ENCODE measurements at places on chromosomes 3 and 15. TPM values are rescaled to one million over a fixed set of nuclear protein-coding genes. Genes with fewer than 3 reads are reported as not detected.

The FOXB1 gene
- total RNA-seq = 0.68 TPM

The TOMM70 gene
- 61.5 TPM for total RNA-seq

The DUOX1 gene
- 0.02 TPM for total RNA-seq

DNA sequence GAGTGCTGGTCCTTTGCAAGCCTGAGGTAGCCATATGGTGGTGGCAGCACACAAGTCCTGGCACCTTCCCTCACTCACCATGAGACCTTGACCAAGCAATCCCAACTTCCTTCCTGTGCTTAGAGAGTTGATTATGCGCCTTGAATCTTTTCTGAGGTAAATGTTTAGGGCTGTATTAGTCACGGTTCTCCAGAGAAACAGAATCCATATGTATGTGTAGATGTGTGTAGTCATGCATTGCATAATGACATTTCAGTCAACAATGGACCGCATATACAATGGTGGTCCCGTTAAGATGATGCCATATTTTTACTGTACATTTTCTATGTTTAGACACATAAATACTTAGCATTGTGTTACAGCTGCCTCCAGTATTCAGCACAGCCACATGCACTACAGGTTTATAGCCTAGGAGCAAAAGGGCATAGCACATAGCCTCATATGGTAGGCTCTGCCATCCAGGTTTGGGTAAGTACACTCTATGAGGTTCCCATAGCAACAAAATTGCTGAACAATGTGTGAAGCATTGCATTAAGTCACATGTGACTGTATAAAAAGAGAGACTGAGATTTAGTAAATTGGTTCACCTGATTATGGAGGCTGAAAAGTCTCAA, 20.2 kb upstream of the NUP210 start:
- H3K4me3 ChIP-seq = no peak overlapping the region
- peaks cover 17% of the 10 kb centered on the region for H3K27me3 ChIP-seq
- H3K36me3 ChIP-seq = no peaks in the 10 kb centered on the region
- H3K27ac ChIP-seq = no peak overlapping the region
- H3K4me1 ChIP-seq = peaks cover 3% of the 10 kb centered on the region

DNA sequence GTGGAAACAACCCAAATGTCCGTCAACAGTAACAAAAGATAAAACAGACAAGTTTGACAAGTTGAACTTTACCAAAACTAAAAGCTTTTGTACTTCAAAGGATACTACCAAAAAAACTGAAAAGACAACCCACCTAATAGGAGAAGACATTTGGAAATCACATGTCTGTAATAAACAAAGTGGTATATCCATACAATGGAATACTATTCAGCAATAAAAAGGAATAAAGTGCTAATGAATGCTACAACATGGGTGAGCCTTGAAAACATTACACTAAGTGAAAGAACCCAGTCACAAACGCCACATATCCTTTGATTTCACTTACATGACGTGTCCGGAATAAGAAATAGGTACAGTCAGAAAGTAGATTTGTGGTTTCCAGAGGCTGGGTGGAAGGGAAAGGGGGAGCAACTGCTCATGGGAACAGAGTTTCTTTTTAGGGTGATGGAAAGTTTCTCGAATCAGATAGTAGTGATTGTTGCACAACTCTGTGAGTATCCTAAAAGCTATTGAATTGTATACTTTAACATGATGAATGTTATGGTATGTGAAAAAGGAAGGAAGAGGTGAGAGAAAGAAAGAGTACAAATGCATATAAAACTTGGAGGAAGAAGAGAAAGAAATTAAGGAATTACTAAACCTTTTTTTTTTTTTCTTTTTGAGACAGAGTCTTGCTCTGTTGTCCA, 72.7 kb upstream of the ABHD2 start:
- peaks cover 19% of the 10 kb centered on the region for H3K4me1 ChIP-seq
- H3K27me3 ChIP-seq = peaks cover 31% of the 10 kb centered on the region
- H3K27ac ChIP-seq = peak overlapping the region; percentile 18
- no peak for DNase-seq

DNA sequence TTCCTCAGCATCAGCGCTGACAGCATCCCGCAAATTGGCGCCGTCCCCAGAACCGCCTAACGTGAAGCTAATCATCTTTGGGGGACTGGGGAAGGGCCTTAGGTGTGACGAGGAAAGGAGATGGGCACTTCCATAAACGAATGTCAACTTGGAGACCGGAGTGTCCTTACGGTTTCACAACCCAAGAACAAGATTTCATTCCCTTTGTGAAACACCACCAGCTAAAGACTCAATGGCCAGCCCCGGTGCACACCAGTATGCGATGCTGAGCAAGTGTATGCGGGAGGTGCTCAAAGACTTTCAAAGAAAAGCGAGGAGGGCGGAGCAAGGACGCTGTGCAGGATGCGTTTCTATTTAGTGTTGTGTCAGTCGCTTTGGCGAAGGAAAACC, 759 bp upstream of the TTBK2 start:
- H3K36me3 ChIP-seq = no peaks in the 10 kb centered on the region
- peak; percentile 88 for DNase-seq
- peak overlapping the region; percentile 91 for H3K27ac ChIP-seq
- no peaks in the 10 kb centered on the region for H3K27me3 ChIP-seq
- H3K4me1 ChIP-seq = peaks cover 24% of the 10 kb centered on the region
- H3K4me3 ChIP-seq = peak overlapping the region; percentile 98

All from activated CD4-positive, alpha-beta T cell treated with anti-CD3 and anti-CD28 coated beads, Interleukin-2, amount 10 ng/mL, durations not matched to agents 24 days and 14 days (primary cell).